GOT3 (cell line): ENCODE measurements at places on chromosomes 4 and X.

DNA sequence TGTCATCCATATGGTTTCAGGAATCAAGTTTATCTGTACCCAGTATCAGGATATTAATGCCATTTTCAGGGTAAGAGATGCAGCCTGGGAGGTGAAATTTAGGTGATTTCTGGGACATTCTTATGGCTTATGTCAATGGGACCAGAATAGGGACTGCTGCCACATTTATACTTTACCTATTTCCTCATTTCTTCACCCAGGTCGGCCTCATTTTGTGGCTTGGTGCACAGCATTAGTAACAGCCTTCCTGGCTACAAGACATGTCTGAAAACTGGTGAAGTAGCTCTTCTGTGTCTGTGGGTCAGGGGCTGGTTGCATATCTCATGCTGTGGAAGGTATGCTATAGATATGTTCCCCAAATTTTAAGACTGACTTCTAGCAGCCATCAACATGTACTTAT lies 284.8 kb downstream of the AFF2 start:
- DNase-seq: no peak

DNA sequence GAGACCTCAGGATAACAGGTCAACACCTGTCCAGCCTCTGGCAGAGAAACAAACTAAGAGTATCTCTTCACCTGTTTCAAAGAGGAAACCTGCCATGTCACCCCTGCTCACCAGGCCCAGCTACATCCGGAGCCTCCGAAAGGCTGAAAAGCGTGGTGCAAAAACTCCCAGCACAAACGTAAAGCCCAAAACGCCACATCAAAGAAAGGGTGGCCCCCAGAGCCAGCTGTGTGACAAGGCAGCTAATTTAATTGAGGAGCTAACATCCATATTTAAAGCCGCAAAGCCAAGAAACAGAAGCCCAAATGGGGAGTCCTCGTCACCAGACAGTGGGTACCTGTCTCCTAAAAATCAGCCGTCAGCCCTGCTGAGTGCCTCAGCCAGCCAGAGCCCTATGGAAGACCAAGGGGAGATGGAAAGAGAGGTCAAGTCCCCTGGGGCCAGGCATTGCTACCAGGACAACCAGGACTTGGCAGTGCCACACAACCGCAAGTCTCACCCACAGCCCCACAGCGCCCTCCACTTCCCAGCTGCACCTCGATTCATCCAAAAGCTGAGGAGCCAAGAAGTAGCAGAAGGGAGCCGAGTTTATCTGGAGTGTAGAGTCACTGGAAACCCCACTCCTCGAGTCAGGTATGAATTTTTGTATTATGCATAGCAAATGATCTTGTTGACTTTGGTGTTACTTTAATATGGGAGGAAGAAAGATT lies 15.1 kb downstream of the PALLD start:
- DNase-seq: no peak

GRCh38 chr4:139331185-139331584 lies 28.9 kb upstream of the NDUFC1 start:
- no peak for DNase-seq

GRCh38 chrX:2566055-2566454 lies 65.3 kb upstream of the DHRSX start:
- no peak for DNase-seq

DNA sequence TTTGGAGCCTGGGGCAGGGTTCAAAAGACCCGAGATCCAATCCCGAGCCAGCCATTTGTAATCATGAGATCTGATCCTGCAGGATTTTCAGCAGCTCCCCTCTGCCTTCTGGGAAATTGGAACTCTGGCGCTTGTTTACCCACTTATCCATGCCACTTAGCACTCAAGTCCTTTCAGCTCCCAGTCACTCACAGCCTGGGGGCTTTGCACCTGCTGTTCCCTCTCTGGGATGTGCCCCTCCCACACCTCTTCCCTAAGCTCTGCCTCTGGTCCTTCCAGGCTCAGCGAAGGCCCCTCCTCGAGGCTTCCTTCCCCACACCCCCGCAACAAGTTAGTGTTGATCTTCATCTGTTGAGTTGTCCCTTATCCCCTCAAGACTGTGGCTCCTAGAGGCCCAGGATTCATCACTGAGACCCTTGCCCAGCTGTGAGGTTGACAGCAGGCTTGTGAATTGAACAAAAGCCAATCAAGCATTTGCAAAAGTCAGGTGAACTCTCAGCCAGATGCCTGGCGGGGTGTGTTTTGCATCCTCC lies 99.1 kb upstream of the AFAP1 start:
- DNase-seq: no peak

DNA sequence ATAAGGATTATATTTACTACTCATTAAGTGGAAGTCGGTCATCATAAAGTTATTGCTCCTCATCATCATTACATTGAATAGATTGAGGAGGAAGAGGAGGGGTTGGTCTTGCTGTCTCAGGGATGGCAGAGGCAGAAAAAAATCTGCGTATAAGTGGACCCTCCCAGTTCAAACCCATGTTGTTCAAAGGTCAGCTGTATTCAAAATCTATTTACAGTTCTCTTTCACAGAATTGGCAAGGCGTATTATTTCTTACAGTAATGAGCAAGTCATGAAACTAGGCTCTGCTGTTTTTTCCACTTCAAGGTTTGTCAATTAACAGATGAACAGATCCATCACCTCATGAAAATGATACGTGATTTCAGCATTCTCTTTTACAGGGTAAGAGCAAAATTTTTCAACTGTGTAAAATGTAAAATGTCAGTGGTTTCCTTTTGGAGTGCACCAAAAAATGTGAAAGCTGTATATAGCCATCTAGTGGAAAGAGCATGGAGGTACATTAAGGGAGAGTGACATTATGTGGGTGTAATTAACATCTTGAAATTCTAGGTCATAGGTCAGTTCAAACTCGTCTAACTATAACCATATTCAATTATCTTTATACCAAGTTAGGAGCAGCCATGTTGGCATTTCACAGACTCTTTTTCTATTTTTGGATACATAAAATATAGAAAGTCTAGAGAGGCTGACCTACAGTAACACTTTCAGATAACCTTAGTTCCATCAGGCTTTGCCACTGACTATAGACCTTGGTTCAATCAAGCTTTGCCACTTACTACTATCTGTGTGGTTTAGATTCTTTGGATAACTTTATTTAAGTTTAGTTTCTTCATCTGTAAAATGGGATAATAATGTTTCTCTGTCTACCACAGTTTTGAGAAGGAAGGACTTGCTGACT lies 30.1 kb downstream of the NEIL3 start:
- no peak for DNase-seq

DNA sequence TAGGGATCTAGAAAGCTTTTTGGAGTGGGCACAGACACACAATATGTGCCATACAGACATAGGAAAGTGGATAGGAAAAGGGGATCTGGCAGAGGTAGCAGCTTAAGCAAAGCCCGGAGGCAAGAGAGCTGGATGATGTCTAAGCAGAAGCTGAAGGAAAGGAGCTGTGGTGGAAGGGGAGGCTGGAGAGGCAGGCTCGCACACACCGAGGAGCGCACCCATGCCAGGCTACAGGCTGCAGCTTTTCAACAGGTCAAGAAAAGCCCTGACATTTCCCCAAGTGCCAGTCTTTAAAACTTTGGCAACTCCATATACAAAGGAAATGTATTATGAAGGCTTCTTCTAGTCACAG lies 67.4 kb downstream of the SOWAHB start:
- DNase-seq: no peak

DNA sequence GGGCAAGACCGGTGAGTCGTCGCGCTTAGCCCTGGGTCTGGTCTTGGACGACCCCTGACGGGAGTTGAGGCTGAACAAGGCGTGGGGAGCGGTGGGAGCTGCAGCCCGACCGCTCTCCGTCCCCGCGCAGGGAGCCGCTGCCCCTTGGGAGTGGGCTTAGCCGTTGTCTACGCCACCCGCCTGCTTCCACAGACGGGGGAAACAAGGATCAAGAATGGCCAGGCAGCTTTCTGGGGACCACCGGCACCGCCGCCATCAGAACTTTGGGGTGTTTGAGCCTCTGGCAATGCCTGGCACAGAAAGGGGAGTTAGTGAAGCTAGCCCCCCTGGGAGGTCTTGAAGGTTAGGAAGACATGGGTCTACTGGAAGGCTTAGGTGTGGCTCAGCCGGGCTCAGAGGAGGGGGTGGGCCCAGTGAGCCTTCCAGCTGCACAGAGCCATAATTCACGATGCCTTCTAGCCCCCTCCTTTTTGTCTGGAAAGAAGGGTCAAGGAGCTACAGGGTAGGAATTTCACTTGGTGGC lies 583 bp downstream of the RASL11B start:
- no peak for DNase-seq

GRCh38 chr4:183186813-183187212 lies 87.8 kb downstream of the WWC2 start:
- DNase-seq: no peak

GRCh38 chr4:45663003-45663402 lies 460.9 kb downstream of the GABRG1 start:
- DNase-seq: no peak

- DNase-seq: no peak
Measured at GRCh38 chrX:254630-255215, 26.5 kb upstream of the PLCXD1 start.

DNA sequence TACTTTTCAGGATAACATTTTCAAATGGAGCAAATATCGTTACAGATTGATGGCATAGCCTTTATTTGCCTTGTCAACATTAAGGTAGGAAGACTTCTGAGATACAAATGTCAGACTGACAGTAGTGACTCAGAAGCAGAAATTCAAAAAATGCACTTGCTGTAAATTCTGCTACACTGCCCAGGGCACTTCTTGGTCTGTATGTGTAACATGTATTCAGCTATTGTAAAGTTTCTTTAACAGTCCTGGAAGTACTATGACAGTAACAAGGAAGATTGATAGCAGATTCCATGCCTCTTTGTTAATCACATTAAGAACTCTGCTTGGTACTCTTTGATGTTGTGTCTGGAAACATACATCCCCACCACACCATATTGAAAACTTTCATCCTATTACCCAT lies 69.6 kb upstream of the PCDH18 start:
- DNase-seq: no peak

DNA sequence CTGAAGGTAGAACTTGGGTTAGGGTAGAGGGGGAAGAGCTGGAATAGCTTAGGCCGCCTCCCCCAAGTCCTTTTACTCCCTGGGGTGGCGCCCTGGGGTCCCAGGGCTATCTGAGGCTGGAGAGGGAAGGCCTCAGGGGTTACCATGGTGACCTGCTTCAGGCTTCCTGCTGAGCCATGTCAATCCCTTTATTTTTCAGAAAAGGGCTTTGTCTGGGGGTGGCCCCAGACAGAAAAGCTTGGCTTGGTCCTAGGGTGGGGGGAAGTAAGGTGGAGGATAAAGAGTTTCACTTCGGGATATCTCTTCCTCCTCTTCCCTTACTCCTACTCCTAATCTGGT lies 6.3 kb downstream of the EFNB1 start:
- no peak for DNase-seq

GRCh38 chrX:119231936-119232445 lies 4.1 kb upstream of the PGRMC1 start:
- no peak for DNase-seq

- no peak for DNase-seq
Measured at GRCh38 chr4:151238477-151238876, 38.5 kb upstream of the PRSS48 start.

DNA sequence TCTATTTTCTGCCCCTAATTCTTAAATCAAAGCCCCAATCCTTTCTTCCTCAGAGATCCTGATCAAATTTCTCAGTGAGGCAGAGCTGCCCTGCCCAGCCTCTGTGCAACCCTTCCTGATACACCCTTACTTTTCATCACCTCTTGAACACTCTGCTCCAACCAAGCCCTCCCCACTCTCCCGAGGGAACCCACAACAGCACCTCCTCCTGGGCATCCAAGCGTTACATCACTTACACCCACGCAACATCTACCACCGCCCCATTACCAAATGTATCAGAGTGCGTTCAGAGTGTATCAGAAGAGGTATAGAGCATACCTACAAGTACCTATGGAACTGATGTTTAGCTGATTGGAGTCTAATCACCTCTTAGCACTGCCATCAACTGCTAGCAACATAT lies 186.5 kb downstream of the RAP1GDS1 start:
- no peak for DNase-seq

- DNase-seq: no peak
Measured at GRCh38 chr4:98976716-98977115, 18.8 kb upstream of the METAP1 start.

DNA sequence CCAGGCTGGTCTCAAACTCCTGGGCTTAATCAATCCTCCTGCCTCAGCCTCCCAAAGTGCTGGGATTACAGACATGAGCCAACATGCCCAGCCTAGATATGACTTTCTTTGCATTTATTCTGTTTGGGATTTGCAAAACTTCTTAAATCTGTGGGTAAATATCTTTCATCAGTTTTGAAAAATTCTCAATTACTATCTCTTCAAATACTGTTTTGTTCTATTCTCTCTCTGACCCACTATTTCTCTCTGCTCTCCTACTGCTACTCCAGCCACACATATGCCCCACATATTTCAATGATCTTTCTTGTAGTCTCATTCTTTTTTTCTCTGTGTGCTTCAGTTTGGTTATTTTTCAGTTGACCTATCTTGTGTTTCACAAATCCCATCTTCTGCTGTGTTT lies 205.1 kb downstream of the CHIC2 start:
- DNase-seq: no peak

- DNase-seq: no peak
Measured at GRCh38 chr4:173174594-173175012, 6.0 kb downstream of the GALNT7 start.

DNA sequence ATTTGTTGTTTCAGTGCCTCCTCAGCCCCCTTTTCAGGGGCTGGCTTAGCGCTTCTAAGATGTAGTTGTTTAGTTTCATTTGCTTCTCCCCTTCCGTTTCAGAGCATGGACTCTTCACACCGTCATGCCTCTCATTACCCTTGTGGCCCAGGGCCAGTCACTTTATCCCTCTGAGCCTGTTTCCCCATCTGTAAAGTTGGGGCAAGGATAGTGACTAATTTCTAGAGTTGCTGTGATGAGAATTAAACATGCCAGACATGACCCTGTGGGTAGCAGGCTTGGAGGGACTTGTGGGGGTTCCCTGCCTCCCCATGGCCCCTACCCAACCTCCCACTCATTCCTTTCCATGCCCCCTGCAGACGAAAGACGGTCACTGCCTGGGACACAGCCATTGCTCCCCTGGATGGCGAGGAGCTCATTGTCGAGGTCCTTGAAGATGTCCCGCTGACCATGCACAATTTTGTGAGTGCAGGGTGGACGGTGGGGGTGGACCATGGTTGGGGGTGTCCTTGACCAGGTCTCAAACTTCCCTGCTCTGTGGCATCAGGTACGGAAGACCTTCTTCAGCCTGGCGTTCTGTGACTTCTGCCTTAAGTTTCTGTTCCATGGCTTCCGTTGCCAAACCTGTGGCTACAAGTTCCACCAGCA lies 3.6 kb downstream of the ARAF start:
- DNase-seq: no peak

- DNase-seq: no peak
Measured at GRCh38 chr4:2484993-2485392, 16.1 kb downstream of the RNF4 start.

GRCh38 chrX:41449615-41450014 lies 2.5 kb downstream of the NYX start:
- no peak for DNase-seq

DNA sequence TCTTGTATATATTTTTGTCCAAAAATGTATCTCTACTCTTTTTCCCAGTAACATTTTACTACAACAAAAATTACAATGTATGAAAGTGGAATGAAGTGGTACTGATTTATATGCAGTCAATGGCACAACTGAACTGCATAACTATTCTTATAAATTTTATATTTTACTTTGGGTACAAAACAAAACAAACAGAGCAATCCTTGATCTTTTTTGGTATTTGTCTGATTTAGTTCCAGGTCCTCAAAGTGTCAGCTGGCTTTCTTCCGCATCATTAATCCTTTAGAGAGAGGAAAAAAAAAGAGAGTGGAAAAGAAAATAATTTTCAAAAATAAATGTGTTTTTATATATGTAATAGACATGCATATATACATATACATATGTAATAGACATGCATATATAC lies 252.4 kb upstream of the SLIT2 start:
- no peak for DNase-seq
